ENCODE measurements at places on chromosomes 3 and 15. TPM values are rescaled to one million over a fixed set of nuclear protein-coding genes. Genes with fewer than 3 reads are reported as not detected.

Gene AGBL1
- not detected for total RNA-seq

Gene GAP43
- not detected for total RNA-seq

Gene BCL2A1
- total RNA-seq, result 21.5 TPM

Gene CGNL1
- total RNA-seq, result 2.1 TPM

Gene MESP1
- total RNA-seq, result 0.95 TPM

DNA sequence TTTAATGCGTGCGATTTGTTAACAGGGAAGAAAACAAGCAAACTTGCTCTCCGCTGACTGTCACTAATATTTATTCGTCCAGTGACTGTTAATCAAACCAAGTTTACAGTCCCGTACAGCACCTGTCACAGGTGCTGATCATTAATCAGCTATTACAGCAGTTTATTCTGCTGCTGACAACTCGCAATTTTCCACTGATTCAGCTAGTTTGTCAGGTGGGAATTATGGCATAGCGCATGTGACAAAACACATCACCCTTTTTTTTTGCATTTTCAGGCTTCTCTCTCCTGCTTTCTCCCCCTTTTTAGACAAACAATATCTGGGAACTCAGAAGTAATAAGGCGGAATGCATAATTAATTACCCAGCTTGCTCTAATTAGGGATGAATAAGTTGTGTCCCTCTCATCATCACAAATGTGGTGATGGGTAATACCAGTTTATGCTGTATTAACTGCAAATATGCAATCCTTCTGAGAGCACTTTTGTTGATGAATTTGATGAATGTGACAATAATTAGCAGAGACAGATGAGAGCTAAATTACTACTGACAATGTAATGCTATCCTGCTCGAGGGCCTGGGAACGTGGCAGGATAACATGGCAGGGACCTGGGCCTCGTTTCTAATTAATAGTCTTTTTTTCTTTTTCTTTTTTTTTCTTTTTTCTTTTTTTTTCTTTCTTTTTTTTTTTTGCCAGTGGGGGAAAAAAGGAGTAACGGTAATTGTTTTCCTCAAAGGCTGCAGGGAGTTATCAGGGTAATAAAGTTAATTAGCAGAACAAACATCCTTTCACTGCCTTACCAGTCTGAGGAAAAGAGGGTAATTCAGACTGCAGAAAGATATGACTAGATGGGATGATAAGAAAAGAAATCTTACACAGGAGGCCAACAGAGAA is 150.3 kb upstream of the SOX2 start:
- no peaks in the 10 kb centered on the region for H3K36me3 ChIP-seq
- H3K27ac ChIP-seq, result no peak overlapping the region
- no peak for DNase-seq
- no peak overlapping the region for H3K4me3 ChIP-seq
- no peaks in the 10 kb centered on the region for H3K4me1 ChIP-seq
- no peaks in the 10 kb centered on the region for H3K27me3 ChIP-seq

- no peak for DNase-seq
- H3K27me3 ChIP-seq, result no peaks in the 10 kb centered on the region
- no peaks in the 10 kb centered on the region for H3K4me1 ChIP-seq
- no peak overlapping the region for H3K27ac ChIP-seq
These were observed 89.5 kb downstream of the PTPRG start for GRCh38 chr3:61650719-61651410.

GRCh38 chr3:102979191-102979590 is 544.4 kb downstream of the ZPLD1 start:
- no peak overlapping the region for H3K4me3 ChIP-seq
- H3K27me3 ChIP-seq, result no peaks in the 10 kb centered on the region
- H3K27ac ChIP-seq, result no peak overlapping the region

DNA sequence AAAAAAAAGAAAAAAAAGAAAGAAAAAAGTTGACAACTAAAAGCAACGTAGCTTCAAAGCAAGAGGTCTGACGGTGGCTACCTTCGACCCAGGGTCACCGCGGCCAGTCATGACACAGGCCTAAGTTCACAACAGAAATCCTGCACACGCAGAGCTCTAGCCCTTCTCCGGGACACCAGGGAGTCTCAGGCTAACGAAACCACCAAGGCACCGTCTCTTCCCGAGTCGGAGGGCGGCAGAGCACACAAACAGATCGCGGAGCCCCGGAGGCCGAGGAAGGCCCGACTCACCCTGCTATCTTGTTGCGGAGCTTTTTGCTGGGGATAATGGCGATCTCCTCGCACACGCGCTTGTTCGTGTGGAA is 584 bp downstream of the RPS17 start:
- DNase-seq, result peak; percentile 64
- peak overlapping the region; percentile 79 for H3K4me3 ChIP-seq
- no peaks in the 10 kb centered on the region for H3K27me3 ChIP-seq
- H3K36me3 ChIP-seq, result peaks cover 38% of the 10 kb centered on the region
- peaks cover 24% of the 10 kb centered on the region for H3K4me1 ChIP-seq

DNA sequence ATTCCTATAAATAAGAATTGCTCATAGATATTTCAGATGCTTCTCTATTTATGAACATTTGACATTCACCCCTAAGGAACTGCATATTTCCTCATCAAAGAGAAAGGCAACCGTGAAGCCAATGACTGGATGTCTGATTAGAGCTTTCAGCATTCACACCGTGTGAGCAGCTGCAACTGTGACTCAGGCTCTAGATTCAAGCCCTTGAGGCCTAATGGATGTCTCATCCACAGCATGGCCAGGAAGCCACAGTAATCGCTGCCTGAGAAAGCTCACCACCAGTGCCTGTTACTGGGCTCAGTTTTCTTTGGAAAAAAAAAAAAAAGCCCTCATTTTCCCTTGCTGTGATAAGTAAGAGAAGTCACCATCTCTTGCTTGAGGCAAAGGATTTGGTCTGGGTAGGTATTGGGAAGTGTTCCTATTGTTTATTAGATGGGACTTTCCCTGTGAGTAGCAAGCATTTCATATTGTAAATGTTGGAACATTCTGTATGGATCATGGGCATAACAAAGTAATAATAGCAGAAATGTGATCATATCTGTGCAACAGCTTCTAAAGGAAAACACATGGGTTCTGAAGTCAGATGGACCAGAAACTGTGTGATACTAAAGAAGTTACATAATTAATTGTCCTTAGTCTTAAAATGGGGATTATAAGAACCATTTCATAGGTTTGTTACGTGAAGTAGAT is 783.7 kb downstream of the AGBL1 start:
- no peaks in the 10 kb centered on the region for H3K36me3 ChIP-seq
- no peak for DNase-seq
- H3K4me1 ChIP-seq, result no peaks in the 10 kb centered on the region

DNA sequence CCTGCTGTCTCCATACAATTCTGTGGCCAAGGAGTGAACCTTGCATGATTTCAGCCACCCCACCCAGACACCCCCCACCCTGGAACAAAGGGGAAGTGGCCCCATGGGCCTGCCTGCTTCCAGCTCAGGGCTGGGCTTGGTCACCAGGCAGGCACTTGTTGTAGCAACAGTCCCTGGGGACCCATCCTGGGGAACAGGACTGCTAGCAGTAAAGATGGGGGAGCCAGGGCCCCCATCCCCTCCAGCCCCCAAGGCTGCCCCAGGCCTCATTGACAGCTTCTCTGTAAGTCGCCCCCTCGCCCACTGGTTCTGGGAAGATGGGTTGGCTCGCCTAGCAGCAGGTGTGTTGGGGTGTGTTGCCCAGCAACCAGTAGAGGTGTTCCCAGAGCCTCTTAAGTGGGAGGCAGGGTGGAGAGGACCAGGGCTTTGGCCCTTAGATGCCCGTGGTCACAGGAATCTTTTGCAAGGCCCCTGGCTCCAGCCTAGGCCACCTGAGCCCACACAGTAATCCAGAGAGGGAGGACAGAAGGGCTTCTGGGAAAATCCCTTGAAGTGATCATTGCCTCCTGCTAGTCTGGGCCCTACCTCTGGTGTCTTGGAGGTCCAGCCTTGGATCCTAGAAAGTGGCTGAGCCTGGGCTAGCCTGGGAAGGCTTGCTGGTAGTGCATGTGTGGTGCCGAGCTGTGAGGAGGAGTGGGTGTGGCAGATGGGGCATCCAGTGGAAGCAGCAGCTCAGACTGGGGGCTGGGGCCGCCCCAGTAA is 48.9 kb downstream of the CYP11A1 start:
- no peak overlapping the region for H3K4me3 ChIP-seq
- peak overlapping the region; percentile 25 for H3K27ac ChIP-seq
- H3K36me3 ChIP-seq, result no peaks in the 10 kb centered on the region
- H3K4me1 ChIP-seq, result no peaks in the 10 kb centered on the region

DNA sequence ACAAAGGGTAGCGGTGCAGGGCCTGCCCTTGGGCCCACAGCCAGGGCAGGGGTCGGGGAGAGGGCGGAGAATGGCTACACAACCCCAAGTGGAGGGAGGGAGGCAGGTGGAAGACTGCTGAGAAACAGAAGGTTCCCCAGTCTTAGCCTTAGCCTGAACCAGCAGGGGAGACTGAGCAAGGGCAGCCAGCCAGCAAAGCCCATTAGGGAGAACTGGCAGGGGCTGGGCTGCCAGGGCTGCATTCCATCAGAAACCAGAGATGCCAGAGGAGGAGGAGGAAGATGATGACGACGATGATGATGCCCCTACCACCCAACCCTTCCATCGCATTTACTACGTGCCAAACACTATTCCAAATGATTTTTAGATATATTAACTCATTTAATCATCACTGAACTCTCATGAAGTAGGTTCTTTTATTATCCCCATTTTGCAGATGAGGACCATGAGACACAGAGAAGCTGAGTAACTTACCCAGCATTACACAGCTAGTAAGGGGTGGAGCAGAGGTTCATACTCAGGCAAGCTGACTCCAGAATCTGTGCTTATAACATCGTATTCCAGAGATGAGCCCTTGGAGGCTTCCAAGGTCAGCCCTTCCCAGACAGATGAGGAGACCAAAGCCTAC is 8.7 kb downstream of the SEMA7A start:
- H3K4me3 ChIP-seq, result no peak overlapping the region
- peak overlapping the region; percentile 93 for H3K27ac ChIP-seq
- no peaks in the 10 kb centered on the region for H3K4me1 ChIP-seq
- no peaks in the 10 kb centered on the region for H3K36me3 ChIP-seq
- H3K27me3 ChIP-seq, result no peaks in the 10 kb centered on the region

GRCh38 chr3:179376474-179376873 is 29.0 kb downstream of the MFN1 start:
- no peaks in the 10 kb centered on the region for H3K4me1 ChIP-seq
- no peak overlapping the region for H3K4me3 ChIP-seq
- no peak overlapping the region for H3K27ac ChIP-seq
- H3K27me3 ChIP-seq, result no peaks in the 10 kb centered on the region
- DNase-seq, result no peak

GRCh38 chr15:57334257-57334656 is 42.0 kb upstream of the CGNL1 start:
- no peaks in the 10 kb centered on the region for H3K36me3 ChIP-seq
- H3K27me3 ChIP-seq, result no peaks in the 10 kb centered on the region
- DNase-seq, result no peak

GRCh38 chr3:195159117-195159813 is 111.7 kb downstream of the XXYLT1 start:
- no peaks in the 10 kb centered on the region for H3K27me3 ChIP-seq
- H3K4me3 ChIP-seq, result no peak overlapping the region
- peaks cover 5% of the 10 kb centered on the region for H3K4me1 ChIP-seq
- peak overlapping the region; percentile 45 for H3K27ac ChIP-seq
- no peaks in the 10 kb centered on the region for H3K36me3 ChIP-seq

- H3K4me1 ChIP-seq, result no peaks in the 10 kb centered on the region
- no peak for DNase-seq
- H3K36me3 ChIP-seq, result peaks cover 29% of the 10 kb centered on the region
- H3K4me3 ChIP-seq, result no peak overlapping the region
- H3K27ac ChIP-seq, result no peak overlapping the region
These were observed 33.6 kb downstream of the VPS13C start for GRCh38 chr15:62026487-62027262.

- H3K4me3 ChIP-seq, result no peak overlapping the region
- no peaks in the 10 kb centered on the region for H3K36me3 ChIP-seq
- H3K27ac ChIP-seq, result no peak overlapping the region
- H3K4me1 ChIP-seq, result no peaks in the 10 kb centered on the region
- H3K27me3 ChIP-seq, result no peaks in the 10 kb centered on the region
These were observed 225.6 kb upstream of the HES1 start for GRCh38 chr3:193910310-193910709.

GRCh38 chr15:29785642-29786041 is 36.6 kb downstream of the TJP1 start:
- H3K27ac ChIP-seq, result no peak overlapping the region
- no peaks in the 10 kb centered on the region for H3K36me3 ChIP-seq
- no peaks in the 10 kb centered on the region for H3K27me3 ChIP-seq
- no peak overlapping the region for H3K4me3 ChIP-seq

DNA sequence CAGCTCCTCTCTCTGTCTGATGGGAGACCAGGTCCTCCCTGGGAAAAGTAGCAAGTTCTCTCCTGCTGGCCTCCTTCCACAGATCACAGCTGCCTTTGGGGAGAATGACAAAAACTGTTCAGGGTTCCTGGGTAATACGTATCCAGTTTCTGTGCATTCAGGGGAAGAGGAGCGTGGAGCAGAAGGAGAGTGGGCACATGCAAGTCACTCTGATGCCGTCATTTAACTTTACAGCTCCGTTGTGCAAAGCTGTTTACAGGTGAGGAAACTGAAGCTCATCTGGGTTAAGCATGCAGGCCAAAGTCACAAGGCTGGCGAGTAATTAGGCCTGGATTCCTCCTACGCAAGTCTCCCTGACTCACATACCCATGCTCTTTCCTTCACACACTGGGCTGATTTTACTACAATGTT is 7.5 kb upstream of the TM4SF1 start:
- no peaks in the 10 kb centered on the region for H3K27me3 ChIP-seq
- H3K4me3 ChIP-seq, result no peak overlapping the region
- no peaks in the 10 kb centered on the region for H3K36me3 ChIP-seq
- peaks cover 6% of the 10 kb centered on the region for H3K4me1 ChIP-seq
- H3K27ac ChIP-seq, result no peak overlapping the region
- DNase-seq, result no peak

GRCh38 chr3:190830031-190830430 is 32.5 kb downstream of the GMNC start:
- H3K4me1 ChIP-seq, result no peaks in the 10 kb centered on the region
- no peaks in the 10 kb centered on the region for H3K27me3 ChIP-seq
- no peak overlapping the region for H3K4me3 ChIP-seq
- DNase-seq, result no peak
- H3K27ac ChIP-seq, result no peak overlapping the region
- H3K36me3 ChIP-seq, result no peaks in the 10 kb centered on the region

DNA sequence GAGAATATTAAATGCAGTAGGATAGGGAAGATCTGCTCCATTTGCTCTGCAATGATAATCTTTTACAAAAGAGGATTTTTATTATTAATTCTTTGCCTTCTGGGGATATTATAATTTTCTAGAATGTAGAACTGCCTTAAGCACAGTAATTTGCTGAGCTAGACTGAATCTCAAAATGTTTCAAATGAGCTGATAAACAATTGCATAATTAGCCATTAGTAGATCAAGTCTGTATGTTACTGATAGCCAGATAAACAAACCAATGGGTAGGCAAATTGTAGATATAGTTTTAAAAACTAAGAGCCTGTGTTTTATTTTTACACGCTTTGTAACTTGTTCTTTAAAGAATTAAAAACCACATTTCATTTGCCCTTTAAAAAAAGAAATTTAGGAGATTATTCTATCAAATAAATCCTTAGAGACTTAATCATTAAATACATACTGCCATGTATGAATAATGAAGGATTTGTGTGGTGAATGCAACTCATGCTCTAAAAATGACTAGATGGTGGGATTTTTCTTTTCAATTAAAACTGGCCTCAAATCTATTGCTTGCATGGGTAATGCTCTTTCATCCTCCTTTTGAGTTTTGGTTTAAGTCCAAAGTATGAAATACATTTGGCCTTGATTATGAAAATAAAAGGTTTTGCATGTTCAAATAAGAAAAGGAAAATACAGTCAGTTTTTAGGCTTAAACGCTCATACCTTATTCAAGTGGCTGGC is 32.6 kb upstream of the NANOGP8 start:
- no peak overlapping the region for H3K4me3 ChIP-seq
- no peak for DNase-seq
- H3K4me1 ChIP-seq, result no peaks in the 10 kb centered on the region
- H3K27ac ChIP-seq, result no peak overlapping the region
- no peaks in the 10 kb centered on the region for H3K27me3 ChIP-seq
